Heart left ventricle (tissue), 16 donors: ENCODE measurements at places on chromosomes 7 and 10.

DNA sequence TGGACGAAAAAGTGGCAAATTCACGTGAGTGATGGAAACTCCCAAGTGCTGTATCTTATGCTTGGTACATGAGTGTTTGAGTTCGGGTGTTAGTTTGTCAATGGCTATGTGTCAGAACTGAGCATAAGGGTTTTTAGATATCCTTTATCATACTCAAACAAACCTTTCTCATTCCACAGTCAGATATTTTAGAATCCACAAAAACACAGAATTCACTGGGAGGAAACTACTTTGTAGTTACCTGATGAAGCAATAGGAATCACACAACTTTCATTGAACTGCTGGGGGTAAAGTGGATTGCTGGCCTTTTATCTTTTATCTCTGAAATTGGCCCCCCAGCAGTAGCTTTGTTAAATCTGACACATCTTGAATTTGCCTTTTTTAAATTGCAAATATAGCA is 64.0 kb downstream of the DKK1 start:
- H3K27me3 ChIP-seq, result no peaks in the 10 kb centered on the region
- H3K4me3 ChIP-seq, result no peak overlapping the region
- H3K27ac ChIP-seq, result no peak overlapping the region
- no peaks in the 10 kb centered on the region for H3K4me1 ChIP-seq

- peak; percentile 44 for DNase-seq
- no peak overlapping the region for H3K4me3 ChIP-seq
- H3K4me1 ChIP-seq, result no peaks in the 10 kb centered on the region
- H3K27ac ChIP-seq, result no peak overlapping the region
- H3K36me3 ChIP-seq, result no peaks in the 10 kb centered on the region
These were observed 539.2 kb upstream of the POT1 start for GRCh38 chr7:125468855-125469174.

- no peaks in the 10 kb centered on the region for H3K4me1 ChIP-seq
- H3K4me3 ChIP-seq, result no peak overlapping the region
- no peak overlapping the region for H3K27ac ChIP-seq
- no peaks in the 10 kb centered on the region for H3K27me3 ChIP-seq
- DNase-seq, result no peak
These were observed 621.2 kb downstream of the SDK1 start for GRCh38 chr7:3922175-3922635.

GRCh38 chr7:80635998-80636397 is 2.4 kb upstream of the CD36 start:
- peak overlapping the region; percentile 86 for H3K27ac ChIP-seq
- H3K27me3 ChIP-seq, result no peaks in the 10 kb centered on the region
- H3K36me3 ChIP-seq, result no peaks in the 10 kb centered on the region
- DNase-seq, result no peak

DNA sequence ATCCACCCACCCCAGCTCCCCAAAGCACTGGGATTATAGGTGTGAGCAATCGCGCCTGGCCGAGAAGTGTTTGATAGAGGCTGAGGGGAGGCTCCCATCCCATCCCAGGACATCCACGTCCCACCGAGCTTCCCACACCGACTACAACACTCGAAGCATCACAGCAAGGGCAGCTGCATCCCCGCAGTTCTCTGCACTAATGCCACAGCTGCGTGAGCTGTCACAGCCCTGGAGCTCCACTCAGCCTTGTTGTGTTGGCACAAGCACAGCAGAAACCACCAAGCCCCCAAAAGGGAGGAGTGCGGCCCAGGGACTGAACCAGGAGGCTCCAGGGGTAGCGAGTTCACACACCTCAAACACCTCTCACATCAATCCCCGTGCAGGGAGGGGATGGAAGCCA is 121.6 kb downstream of the DIP2C start:
- H3K27ac ChIP-seq, result no peak overlapping the region
- H3K27me3 ChIP-seq, result no peaks in the 10 kb centered on the region
- no peaks in the 10 kb centered on the region for H3K36me3 ChIP-seq
- H3K4me3 ChIP-seq, result no peak overlapping the region

DNA sequence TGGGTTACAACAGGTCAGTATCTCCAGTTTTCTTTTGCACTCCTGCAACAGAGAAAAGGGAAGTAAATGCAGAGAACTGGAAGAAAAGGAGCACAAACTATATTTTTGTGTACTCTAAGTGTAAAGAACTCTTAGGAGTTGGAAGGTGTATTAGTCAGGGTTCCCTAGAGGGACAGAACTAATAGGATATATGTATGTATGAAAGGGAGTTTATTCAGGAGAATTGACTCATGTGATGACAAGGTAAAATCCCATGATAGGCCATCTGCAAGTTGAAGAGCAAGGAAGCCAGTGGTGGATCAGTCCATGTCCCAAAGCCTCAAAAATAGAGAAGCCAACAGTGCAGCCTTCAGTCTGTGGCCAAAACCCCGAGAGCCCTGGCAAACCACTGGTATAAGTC is 22.6 kb upstream of the RAB18 start:
- H3K36me3 ChIP-seq, result no peaks in the 10 kb centered on the region
- H3K4me3 ChIP-seq, result no peak overlapping the region
- DNase-seq, result no peak
- H3K4me1 ChIP-seq, result no peaks in the 10 kb centered on the region
